ENCODE measurements at places on chromosomes 7 and 10.

DNA sequence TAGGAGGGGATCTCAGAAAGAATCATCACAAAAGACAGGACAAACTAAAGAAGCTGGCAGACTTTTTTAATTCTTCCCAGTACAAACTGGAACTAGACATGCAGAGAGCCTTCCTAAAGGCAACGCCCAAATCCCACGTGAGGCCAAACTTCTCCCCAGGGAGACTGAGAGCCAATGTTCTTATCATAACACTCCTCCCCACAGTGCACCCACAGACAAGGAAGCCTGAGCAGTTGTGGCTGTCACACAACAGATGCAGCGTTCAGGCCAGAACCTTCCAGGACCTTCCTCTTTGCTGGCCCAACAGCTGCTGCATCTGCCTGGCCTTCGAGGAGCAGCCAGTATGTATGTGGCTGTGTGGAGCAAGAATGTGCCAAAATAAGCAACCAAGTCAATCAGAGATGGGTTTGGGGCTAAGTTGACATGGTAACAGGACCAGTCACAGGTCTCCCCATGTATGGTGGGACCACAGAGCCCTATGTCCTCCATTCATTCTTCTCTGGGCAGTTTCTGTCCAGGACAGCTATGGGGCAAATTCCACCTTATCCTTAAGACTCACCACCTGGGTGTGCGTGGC, 34.9 kb downstream of the SRPK2 start:
- no peak for DNase-seq

DNA sequence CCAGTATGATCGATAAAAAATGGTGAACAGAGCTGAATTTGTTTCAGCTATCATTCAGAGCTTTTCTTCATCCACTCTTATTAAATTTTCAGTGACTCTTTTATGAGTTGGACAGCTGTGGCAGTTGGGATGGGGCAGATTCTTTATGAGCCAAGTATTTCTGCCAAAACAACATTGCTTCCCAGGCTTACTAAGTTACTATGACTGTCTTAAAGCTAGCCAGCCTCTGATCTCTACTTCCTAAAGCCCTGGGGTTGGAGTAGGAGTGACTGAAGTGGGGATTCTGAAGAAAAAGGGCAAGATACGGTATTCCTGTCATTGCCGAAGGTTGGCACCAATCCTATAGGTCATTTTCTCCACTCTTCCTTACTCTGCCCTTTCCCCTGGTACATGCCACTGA, 12.7 kb downstream of the RPP30 start:
- no peak for DNase-seq

DNA sequence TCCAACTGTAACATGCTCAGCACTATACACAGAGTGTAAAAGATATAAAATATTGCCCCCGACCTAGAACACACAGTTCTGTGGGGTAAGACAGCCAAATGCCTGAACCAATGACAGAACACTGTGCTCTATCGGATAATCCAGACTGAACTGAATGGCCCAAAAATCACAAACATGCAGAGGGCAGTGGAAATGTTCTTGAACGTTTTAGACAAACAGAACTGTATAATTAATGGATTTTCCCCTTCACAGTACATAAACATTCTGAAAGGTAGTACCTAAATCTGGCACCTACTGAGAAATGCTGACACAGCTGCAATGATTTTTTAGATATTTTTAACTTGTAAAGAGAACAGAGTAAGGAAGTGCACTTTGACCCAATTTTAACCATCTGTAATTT, 33.4 kb downstream of the PARD3 start:
- DNase-seq = no peak

DNA sequence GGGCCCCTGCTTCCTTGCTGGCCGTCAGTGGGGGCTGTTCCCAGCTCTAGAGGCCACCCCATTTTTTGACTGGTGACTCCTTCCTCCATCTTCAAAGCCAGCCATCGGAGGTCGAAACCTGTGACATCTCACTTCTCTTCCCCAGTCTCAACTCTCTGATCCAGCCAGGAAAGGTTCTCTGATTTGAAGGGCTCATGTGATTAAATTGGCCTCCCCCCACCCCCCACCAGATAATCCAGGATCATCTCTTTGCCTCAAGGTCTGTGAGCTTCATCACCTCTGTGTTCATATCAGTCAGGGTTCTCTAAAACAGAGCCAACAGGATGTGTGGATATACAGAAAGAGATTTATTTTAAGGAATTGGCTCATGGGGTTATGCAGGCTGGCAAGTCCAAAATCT, 5.6 kb upstream of the RAMP3 start:
- no peak for DNase-seq

- no peak for DNase-seq
Measured at GRCh38 chr7:131726031-131726430, 169.6 kb upstream of the PODXL start.

DNA sequence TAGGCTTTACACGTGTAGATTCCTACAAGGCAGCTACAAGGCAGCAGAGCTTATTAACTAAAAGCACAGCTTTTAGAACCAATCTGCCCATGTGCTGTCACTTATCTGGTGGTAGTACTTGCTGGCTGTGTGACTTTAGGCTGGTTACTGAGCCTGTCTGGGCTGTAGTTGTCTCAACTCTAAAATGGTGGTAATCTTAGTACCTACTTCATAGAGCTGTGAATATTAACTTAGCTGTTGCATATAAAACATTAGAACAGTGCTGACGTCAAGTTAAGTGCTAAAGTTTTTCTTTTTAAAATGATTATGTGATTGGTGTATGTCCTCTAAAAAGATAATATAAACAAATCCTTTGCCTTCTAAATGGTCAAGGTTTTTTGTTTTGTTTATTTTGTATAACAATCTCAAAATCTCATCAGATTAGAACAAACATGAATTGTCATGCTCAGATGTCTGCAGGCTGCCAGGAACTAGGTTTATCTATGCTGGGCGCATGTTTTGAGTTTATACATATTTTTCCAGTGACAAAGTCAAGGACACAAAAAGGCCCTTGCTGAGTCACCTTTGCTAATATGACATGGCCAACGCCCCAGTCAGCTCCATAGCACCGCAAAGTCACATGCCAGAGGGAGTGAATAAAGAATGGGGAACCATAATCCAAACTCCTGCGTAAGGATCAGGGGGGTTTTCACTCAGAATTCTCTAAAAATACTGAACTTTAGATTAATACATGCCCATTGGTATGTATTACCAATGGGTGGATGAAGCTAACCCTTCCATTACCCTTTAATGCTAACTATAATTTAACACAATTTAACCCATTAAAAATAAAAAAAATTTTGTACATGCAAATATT, 39.8 kb upstream of the ARL4A start:
- DNase-seq = no peak

DNA sequence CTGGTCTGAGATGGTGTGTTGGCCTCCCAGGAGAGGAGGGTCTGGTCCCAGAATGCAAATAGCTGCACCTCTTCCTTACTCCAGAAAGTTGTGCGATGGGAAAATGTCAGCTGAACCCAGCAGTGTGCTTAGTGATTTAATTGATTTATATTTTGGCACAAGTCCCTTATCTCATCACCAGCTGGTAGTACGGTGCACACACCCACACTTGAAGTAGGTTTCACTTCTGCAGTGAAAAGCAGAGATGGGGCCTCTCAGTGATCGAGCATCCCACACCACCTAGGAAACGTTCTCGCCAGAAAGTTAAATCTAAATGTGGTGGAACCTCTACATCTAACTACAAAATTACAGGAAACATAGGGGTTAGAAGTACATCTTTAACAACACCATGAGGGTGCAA, 80.4 kb downstream of the UBE3C start:
- DNase-seq = no peak

DNA sequence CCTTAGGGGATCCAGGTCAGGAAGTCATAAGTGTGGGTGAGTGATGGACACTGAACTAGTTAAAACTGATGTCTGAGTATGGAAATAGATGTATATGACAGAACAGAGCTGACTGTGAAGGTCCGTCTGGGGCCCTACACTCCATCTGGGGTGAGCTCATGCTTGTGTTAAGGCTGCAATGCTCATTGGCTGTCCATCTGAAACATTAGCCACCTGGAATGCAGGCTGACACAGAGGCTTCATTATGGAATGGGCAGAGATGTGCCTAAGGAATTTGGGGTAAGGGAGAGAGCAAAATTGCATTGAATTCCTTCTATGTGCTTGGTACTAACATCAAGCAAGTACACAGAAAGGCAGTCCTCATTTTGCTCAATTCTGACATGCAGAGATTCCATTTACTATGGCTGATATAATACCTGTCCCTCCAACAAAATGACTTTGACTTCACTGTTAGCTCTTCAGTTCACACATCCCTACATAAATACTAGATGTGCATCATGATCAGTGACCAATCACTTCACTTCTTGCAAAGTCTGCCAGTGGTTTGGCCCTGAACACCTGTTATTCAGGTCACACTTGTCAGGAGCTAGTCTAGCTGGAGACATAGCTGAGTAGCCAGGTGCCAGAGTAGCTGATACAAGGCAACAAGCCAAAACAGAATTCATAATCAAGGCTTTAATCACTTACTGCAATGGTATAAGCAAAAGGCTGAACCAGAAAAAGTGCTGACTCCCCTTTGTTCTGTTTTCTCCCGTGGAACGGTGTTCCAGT, 128.9 kb upstream of the VWC2 start:
- DNase-seq = peak; percentile 20

DNA sequence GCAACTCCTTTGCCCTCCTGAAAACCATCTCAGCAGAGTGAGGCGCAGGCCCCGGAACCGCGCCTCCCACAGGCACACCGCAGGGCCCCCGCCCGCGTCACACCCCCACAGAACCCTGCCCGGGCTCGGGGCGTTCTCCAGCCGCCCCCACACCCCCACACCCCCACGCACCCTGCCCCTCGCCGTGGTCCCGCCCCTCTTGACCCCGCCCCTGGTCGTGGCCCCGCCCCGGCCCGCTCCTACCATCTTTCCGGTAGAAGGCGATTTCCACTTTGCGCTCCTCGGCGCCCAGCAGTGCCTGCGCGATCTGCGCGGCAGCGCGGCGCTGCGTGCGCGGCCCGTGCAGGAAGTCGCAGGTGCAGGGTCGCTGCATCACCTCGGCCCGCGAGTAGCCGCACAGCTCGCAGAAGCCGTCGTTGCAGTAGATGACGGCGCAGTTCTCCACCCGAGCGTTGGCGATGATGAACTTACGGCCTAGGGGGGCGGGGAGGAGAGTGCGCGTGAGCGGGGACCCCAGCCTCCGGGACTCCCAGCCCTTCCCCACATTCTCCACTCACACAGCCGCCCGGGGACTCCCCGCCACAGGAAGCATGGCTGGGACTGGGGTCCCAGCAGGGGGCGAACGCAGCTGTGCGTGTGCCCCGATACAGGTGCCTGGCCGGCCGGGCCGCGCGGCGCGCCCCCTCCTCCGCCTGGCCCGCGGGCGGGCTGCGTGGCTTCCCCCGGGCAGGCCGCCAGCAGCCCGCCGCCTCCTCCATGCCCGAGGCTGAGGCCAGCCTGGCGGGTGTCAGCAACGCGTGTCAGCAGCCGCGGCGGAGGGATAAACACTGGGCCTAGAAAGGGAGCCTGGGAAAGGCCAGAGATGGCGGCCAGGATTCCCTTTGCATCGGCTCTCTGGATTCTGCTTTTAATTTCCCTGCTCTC, 3.4 kb downstream of the KCNH2 start:
- DNase-seq = no peak

- DNase-seq = peak; percentile 20
Measured at GRCh38 chr10:99435986-99436638, 5.7 kb upstream of the GOT1 start.

- DNase-seq = no peak
Measured at GRCh38 chr7:474605-475424, 44.8 kb downstream of the PDGFA start.

Measured in neuronal stem cell (in vitro differentiated cells).